ENCODE measurements at places on chromosomes 16 and 17.

GRCh38 chr16:66751053-66751302, 431 bp downstream of the DYNC1LI2 start:
- DNase-seq: no peak

DNA sequence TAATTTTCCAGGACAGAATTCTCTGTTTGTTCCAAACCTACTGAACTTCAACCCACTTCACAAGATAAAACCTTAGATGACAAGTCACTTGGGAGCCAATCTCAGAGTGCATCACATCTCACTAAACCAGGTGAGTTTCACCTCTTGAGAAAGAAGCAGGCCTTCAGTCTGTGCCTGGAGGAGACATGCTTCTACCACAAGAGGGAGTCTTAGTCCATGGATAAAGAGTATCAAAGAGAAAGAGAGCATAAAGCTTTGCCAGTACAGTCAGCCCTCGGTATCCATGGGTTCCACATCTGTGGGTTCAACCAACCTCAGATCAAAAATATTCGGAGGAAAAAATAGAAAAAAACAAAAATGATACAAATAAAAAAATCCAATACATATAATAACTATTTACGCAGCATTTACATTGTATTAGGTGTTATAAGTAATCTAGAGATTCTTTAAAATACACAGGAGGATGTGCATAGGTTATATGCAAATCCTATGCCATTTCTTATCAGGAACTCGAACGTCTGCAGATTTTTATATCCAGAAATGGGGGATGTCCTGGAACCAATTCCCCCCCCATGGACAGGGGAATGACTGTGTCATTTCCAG, 37.7 kb downstream of the DUSP14 start:
- no peak for DNase-seq

DNA sequence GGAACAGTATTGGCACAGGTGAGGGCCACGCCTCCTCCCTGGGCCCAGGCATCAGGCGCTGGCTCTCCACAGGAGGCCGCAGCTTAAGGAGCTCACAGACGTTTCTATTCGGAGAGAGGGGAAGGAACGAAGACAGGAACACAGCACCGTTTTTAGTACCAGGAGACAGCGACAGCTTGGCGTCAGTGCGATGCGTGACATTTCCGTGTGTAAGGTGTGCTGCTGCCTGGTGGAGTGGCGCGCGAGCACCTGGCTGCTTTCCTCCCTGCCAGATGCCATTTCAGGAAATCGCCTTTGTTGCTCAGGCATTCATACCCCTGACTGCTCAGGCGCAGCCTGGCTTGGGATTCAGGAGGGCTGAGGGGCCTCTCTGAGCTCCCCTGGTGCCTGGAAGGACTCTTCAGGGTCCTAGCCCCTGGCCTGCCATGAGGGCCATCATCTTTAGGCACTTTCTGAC, 367.5 kb downstream of the CPPED1 start:
- no peak for DNase-seq

DNA sequence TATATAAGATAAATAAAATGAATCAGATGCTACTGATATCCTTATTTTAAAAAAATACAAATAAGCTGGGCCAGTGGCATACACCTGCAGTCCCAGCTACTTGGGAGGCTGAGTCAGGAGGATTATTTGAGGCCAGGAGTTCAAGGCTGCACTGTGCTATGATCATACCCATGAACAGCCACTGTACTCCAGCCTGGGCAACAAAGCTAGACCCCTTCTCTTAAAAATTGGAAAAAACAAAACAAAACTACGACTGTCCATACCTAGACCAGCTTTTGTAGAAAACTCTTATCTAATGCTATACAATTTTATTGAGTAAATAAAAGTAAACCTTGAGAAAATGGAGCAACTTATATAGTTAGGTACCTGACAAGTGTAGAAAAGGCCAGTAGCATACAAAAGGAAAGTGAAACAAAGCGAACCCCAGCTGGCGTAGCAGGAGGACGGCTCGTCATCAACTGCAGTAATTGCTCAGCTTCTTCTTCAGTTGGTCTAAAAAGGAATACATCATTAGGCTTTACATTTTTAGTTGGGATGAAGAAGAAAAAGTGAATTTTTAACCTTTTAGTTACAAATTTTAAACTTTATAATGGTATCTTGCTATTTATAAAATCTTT, 23.6 kb downstream of the INTS2 start:
- no peak for DNase-seq

DNA sequence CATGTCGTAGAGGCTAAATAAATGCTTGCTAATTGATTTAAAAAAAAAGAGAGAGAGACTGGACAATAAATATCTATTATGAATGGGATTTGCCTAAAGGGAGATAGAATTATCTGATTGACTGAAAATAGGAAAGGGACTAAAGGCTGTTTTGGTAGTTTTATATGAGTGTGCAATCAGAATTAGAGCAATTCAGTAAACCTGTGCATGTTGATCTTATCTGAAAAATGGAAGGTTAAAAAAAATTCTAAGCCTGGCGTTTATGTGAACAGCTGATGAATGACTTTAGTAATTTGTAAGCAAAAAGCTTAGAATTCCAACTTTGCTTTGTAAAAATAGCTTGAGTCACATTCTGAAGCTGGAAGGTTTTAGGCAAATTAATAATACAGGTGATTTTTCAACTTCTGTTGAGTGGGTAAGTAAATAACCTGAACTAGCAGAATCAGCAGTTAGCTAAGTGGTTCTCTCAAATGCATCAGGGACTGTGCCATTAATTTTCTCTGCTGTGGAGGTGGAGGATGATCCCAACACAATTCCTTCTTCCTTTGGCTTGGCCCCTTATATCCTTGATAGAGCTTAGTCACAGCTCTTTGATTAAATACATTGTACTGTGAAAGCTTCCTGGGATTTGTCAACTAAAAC, 254.4 kb downstream of the PHKB start:
- no peak for DNase-seq

DNA sequence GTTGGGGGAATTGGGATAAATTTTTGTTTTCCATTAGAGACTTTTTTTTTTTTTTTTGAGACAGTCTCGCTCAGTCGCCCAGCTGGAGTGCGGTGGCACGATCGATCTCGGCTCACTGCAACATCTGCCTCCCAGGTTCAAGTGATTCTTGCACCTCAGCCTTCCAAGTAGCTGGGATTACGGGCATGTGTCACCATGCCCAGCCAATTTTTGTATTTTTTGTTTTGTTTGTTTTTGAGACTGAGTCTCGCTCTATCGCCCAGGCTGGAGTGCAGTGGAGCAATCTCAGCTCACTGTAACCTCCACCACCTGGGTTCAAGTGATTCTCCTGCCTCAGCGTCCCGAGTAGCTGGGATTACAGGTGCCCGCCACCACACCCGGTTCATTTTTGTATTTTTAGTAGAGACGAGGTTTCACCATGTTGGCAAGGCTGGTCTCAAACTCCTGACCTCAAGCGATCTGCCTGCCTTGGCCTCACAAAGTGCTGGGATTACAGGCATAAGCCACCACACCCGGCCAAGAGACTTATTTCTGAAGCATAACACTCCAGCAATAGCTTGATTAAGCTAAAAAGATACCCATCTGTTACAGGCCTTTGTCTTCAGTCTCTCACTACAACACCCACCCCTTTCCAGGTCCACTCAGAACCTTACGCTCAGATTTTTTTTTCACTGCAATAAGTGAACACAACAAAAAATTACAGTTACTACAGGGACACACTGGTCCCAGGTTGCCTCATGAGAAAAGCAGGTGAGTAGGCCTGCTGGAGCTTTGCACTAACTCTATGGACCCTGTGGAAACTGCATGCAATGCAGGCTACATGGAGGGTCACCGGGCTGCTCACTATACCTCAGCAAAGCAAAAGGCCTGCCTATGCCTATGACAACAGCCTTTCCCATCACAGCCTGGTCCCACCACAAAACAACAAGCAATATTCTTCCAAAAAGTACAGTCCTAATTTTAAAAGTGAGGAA, 34.6 kb downstream of the KANSL1 start:
- DNase-seq: no peak
